ACHN (cell line): ENCODE measurements at places on chromosomes 11 and 22.
A peak's percentile ranks its signal among the peaks of the same experiment; 100 is the strongest.

DNA sequence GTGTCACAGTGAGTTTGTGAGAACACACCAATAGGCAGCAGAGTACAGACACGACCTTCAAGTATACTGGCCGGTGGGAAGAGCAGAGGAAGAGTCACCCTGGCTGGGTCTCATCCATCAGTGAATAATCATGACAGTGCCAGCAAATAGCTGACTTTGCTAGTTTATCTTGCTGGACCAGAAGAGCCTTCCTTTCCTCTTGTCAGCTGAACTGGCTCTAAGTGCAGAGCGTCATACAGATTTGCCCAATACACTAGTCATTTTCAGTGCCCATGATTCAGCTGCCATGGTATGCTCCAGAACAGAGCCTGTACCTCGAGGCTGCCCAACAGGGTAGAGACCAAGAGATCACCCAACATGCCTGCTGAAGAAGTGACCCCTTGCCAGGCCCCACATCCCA, 82.9 kb upstream of the TBCEL start:
- DNase-seq, result no peak

DNA sequence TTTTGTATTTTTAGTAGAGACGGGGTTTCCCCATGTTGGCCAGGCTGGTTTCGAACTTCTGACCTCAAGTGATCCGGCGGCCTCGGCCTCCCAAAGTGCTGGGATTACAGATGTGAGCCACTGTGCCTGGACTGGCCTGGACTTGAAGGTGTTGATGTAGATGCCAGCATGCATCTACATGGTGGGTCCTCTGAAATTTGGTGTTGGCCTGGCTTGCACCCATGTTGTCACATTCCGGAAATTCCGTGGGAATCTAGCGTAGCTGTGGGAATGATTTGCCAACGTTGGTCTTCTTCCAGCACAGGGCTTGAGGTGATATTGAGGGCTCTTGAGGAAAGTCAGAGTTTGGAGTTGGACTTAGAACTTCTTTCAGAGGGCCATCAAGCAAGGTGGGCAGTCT, 6.5 kb downstream of the PACS1 start:
- peak; percentile 33 for DNase-seq

GRCh38 chr11:2652333-2653197, 47.2 kb downstream of the KCNQ1OT1 start:
- no peak for DNase-seq

DNA sequence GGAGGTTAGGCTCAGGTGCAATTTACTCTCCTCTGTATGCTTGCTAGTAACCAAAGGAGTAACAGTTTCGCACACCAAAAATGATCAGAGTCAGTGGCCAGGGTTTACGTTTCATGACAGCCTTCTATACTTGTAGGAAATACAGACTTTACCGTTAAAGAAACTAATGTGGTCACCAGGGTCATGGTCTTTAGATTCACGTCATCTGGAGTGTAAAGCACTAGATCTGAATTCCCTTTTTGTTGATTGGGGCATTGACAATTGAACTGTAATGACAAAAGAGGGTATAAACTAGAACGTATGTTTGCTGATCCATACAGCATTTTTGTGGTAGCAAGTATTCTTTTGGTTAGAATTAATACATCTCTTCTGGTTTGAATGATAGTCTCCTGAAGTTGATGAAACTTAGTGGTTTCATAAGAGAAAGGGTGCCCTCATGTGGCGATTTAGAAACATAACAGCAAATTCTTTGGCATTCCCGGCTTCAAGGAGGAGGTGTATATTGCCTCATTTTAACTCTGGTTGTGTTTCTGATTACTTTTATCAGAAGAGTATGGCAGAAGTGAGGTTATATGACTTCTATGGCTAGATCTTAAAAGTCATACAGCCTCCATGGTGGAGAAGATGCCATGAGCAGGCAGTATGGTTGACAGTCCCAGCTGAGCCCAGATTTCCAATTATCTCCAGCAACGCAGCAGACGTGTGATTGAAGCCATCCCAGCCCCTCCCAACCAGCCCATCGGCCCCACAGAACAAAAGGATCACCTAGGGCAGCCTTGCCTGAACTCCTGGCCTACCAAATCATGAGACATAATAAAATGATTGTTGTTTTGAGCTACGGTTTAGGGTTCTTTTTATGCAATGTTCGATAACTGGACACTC, 35.1 kb downstream of the MMP7 start:
- DNase-seq, result peak; percentile 78

DNA sequence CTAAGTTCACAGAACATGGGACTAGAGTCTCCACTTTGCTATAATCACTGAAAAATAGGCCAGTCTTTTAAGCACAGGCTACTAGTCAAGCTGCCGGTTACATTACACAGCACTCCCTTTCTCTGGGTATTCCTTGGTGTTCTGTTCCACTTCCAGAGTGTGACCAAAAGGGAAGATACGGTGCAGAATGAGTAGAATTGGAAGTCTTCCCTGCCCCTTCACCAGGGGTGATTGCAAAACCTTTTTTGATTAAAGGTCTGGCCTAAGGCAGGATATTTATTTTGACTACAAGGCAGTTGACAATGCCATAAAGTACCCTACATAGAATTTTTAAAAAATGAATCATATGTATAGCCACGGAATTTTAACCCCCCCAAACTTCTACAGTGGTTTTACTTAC, 59.6 kb upstream of the ADORA2A start:
- DNase-seq, result no peak
